ENCODE measurements at places on chromosomes 4 and X.

- no peak for DNase-seq
Measured at GRCh38 chr4:146446555-146446954, 75.2 kb downstream of the SLC10A7 start.

- no peak for DNase-seq
Measured at GRCh38 chr4:105191621-105192210, 45.0 kb downstream of the TET2 start.

DNA sequence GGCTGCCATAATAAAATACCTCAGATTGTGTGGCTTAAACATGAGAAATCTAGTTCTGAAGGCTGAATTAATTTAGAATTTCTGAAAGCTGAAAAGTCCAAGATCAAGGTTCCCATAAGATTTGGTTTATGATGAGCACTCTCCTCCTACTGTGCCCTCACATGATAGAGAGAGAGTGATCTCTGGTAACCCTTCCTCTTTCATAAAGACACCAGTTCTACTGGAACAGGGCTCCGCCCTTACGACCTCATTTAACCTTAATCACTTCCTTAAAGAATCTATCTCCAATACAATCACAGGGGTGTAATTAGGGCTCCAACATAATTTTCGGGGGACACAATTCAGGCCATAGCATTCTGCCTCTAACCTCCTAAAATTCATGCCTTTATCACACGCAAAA lies 194.0 kb upstream of the MAB21L2 start:
- no peak for DNase-seq

DNA sequence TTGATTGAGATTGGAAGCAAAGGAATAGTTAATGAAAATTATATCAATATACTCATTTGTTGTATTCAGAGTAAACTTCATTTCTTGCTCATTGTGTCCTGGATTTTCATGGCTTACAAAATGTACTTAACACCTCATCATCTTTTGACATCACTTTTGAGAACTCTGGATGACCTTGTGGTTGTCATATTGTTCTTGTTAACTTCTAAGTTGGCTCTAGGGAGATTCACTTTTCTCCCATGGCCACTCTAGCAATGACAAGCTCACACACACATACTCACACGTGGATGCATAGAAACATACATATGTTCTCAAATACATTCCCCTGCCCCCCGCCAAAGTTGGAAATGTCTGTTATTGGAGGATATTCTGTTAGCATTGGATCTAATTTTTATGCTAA lies 15.3 kb downstream of the PHEX start:
- DNase-seq: no peak

- DNase-seq: peak; percentile 81
Measured at GRCh38 chrX:49199906-49200771, at the start of gene SYP. Gene SYP (minus strand): TSS chrX:49200193. CDS start chrX:49200186, 7 bp downstream.

GRCh38 chrX:13808865-13809264 lies 8.0 kb downstream of the GPM6B start:
- no peak for DNase-seq

DNA sequence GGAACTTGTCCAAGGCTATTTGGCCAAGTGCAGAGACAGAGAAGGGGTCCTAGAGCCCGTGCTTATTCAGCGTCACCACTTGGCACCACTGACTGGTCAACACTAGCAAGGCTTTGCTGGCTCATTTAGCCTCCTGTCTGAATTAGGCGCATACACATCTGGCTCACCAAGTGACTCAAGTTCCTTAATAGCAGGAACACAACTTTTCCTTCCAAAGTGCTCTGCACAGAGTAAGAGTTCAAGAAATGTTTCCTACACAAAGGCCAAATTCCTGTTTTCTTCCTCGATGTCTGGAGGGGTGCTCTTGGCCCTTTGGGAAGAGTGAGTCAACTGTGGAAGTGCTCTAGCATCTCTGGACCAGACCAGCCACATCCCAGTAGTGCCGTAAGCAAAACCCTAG lies 26.8 kb upstream of the CENPU start:
- DNase-seq: no peak

GRCh38 chr4:3256230-3257102 lies 7.5 kb downstream of the MSANTD1 start:
- DNase-seq: no peak

DNA sequence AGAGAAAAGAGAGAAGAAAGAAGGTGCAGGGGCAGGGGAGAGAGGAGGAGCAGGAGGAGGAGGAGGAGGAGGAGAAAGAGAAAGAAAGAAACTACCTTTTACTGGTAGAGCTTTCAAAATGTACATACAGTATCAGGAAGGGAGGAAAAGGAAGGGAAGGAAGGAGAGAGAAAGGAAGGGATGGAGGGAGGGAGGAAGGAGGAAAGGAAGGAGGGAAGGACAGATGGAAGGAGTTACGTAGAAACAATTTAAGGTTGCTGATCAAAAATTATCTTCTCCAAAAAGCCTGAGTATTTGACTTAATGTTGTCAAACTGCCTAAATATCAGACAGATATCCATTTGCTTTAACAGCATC lies 13.4 kb downstream of the TBC1D9 start:
- no peak for DNase-seq

DNA sequence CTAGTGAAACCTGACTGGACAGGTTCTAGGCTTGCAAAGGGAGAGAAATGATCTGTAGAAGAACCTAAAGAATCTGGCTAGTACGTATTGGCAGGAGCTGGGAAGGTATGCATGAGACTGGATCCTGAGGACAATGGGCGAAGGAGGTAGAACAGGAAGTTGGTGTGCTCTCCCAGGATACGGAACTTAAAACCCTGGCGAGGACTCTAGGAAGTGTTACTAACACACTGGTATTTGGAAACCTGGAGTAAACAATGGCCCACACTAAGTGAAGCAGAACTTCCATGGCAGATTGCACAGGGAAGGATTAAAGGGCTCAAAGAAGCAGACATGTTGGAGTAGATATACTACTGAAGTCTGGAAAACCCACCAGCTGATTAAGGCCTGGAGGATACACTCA lies 9.1 kb downstream of the SYN1 start:
- no peak for DNase-seq

DNA sequence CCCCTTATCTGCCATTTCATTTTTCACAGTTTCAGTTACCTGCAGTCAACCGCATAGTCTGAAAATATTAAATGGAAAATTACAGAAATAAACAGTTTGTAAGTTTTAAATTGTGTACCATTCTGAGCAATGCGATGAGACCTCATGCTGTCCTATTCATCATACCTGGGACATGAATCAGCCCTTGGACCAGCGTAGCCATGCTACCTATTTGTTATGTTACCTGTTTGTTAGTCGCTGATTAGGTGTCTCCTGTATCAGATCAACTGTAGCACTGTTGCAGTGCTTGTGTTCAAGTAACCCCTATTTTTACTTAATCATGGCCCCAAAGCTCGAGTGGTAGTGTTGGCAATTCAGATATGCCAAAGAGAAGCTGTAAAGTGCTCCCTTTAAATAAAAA lies 492.2 kb upstream of the AADAT start:
- DNase-seq: no peak

DNA sequence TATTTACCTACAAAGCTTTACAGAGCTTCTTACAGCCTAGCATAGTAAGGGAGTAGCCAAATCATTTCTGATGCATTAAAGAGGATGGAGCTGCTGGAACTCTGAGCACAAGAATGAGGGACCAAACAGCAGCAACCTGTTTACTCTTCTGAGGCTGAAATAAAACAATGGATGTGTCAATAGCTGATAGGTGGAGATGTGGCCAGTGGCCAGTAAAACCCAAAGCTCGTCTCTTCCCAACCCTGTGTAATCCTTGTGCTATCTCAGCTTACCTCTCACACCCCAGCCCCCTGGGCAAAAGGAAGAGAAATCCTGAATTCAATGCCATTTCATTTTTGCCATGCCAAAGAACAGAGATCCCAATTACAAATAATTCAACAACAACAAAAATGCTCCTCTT lies 446.7 kb upstream of the SMIM31 start:
- no peak for DNase-seq

DNA sequence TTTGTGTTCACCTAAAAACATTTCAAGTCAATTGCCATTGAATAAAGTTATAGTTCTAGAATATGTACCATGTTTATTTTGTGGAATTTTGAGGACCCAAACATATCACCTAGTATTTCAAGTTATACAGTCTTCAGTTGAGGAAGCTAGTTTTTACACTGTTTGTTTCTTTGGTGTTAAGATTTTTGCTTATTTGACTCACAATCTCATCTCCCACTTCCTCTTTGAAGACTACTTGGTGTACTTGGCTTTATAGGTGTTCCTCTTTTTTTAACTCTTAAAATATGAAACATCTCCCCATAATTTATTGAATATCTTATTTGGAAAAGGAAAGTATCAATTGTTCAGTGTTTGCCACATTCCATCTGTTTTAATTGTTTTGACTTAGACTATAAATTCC lies 675.4 kb downstream of the RAPGEF2 start:
- no peak for DNase-seq

Measured in T-helper 17 cell (primary cell).